ENCODE measurements at places on chromosomes 7 and 10. TPM values are rescaled to one million over a fixed set of nuclear protein-coding genes. Genes with fewer than 3 reads are reported as not detected.

DNA sequence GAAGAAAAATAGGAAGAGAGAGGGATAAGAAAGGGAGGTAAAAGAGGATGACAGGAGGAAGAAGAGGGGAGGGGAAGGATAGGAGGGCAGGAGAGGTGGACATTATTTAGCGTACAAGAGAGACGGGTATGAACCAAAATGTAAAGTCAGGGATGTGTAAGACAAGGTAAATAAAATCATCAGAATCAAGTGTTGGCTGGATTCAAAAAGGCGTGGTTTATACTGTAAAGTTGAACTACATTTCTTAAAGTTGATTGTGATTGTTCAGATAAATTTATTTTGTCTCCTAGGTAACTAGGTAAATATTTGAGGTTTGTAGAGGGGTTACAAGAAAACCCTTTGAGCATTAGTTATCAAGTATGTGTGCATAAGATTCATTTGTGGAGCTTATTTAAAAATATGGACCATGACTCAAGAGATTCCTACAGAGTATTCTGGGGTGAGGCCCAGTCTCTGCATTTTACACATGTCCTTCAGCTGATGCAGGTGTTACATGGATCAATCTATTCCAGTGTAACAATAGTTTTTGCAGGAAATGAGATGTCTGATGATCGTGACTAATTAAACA is 512.1 kb upstream of the MBL2 start:
- DNase-seq: no peak
- H3K4me1 ChIP-seq: no peaks in the 10 kb centered on the region
- no peak overlapping the region for H3K27ac ChIP-seq
- H3K36me3 ChIP-seq: no peaks in the 10 kb centered on the region
- H3K4me3 ChIP-seq: no peak overlapping the region

The FAM24A gene
- not detected for total RNA-seq

The TRIP6 gene
- 123 TPM for total RNA-seq

The RBM20 gene
- 2.3 TPM for total RNA-seq

DNA sequence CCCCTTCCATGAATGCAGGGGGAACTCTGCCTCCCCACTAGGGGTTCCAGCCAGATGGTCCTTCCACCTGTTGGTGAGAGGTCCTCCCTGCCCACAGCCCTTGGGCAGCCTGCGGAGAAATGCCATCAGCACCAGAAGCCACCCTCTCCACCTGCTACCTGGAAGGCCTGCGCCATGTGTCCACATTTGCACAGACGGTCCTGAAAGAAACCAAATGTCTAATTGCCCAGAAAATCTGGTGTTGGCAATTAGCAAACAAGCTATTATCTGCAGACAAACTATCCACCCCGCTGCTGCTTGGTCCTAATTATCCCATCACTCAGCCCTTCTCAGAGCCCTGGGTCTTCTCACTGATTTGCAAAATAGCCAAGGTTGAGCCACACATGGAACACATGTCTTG is 32.3 kb downstream of the HSPA12A start:
- H3K4me1 ChIP-seq: no peaks in the 10 kb centered on the region
- H3K36me3 ChIP-seq: no peaks in the 10 kb centered on the region
- H3K27ac ChIP-seq: no peak overlapping the region
- no peaks in the 10 kb centered on the region for H3K27me3 ChIP-seq
- no peak overlapping the region for H3K4me3 ChIP-seq

DNA sequence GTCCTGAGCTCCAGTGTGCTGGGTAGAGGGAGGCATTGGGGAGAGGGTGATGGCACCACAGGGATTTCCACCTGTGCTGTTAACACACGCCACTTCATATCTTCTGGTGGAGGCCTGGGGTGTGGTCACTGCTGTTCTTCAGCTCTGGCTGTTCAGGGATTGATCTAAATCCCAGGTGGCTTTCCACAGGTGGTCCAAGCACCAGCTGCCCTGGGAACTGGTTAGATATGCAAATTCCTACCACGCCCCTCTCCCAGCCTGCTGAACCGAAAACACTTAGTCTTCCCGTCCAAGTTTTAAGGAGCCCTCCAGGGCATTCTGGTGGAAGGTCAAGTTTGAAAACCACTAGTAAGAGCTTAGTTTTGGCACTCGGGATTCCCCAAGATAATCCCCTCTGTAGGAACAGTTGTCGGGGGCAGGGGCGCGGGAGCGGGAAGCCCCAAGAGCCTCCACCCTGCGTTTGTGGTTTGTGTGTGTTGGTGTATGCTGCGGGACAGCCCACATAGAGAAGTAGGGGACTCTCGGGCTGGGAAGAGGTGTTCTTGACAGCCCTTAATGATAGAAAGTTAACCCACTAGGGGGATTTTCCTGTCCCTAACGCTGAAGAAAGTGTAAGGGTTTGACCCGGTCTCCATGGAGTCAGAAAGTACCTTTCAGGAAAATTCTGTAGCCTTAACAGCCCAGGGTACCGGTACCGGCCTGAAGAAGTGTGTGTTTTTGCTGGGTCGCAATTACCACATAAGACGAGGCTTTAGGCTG is 5.1 kb downstream of the DEPP1 start:
- no peaks in the 10 kb centered on the region for H3K27me3 ChIP-seq
- no peak for DNase-seq
- H3K4me1 ChIP-seq: peaks cover 42% of the 10 kb centered on the region
- H3K4me3 ChIP-seq: no peak overlapping the region
- peaks cover 7% of the 10 kb centered on the region for H3K36me3 ChIP-seq
- no peak overlapping the region for H3K27ac ChIP-seq

The ANXA7 gene
- total RNA-seq: 83.5 TPM

GRCh38 chr10:7000061-7000460 is 410.8 kb downstream of the SFMBT2 start:
- H3K4me3 ChIP-seq: no peak overlapping the region
- DNase-seq: no peak
- H3K27me3 ChIP-seq: peaks cover 22% of the 10 kb centered on the region
- H3K4me1 ChIP-seq: peaks cover 13% of the 10 kb centered on the region
- H3K36me3 ChIP-seq: no peaks in the 10 kb centered on the region

The WDR86 gene
- not detected for total RNA-seq

The TPST1 gene
- 26.8 TPM for total RNA-seq

- peaks cover 44% of the 10 kb centered on the region for H3K36me3 ChIP-seq
- no peak overlapping the region for H3K4me3 ChIP-seq
- H3K27ac ChIP-seq: no peak overlapping the region
- no peak for DNase-seq
Observed at GRCh38 chr7:50591480-50592438, 26.6 kb upstream of the DDC start.

Measured in osteocyte (in vitro differentiated cells).